Posterior cingulate gyrus (tissue), 11 donors: ENCODE measurements at places on chromosomes 1 and 21.
A peak's percentile ranks its signal among the peaks of the same experiment; 100 is the strongest.

- no peak for DNase-seq
Observed at GRCh38 chr1:39063191-39063590, 37.0 kb downstream of the NDUFS5 start.

- DNase-seq = no peak
Observed at GRCh38 chr1:59163268-59164092, 133.4 kb upstream of the FGGY start.

DNA sequence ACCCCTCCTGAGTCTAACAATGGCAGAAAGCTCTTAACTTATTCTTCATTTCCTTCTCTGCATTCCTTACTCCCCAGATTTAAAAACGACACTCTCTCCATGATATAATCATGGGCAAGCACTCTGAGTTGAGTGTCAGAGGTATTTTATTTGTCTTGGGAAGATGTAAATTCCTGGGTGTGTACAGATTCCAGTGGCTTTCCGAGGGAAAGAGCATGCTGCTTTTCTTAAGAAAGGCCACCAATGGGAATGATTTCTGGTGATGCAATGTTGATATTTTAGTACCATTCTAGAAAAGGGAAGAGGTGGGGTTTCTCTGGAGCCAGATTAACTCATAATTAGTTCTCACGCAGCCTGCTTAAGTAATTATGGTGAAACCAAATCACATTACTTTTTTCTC, 47.8 kb upstream of the BTG3 start:
- no peak for DNase-seq

- peak; percentile 12 for DNase-seq
Observed at GRCh38 chr1:28580722-28581530, 11.1 kb upstream of the RAB42 start.

DNA sequence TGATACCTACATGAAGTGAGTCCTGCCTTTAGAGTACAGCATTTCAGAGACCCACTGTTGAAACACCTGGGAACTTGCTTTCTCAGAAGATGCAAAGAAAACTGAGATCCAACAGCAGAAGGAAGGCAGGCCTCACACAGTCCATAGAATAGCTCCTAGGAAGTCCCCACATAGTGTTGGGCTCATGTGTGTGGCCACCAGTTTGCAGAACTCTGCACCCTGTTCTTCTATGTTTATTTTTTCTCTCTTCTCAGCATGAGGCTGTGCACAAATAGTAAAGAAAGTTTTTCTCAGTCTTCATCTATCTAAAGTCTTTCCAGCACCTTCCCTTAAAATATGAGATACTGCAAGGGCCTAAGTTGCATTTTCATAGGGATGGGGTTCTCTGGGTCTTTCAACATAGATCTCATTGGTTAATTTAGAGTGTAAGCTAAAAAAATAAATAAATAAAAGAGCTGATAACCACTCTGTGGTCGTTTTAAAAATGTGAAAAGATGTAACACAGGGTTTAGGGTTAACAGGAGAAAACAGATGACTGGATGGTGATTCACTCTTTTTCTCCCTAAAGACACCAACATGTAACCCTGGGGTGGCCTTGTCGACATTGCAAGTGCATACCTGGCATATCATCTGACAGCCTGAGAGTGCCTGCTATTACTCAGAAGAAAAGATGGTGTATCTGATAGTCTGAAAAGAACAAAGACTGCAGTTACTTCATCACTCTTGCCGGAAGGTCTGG, 94.6 kb downstream of the ZC3H11B start:
- no peak for DNase-seq

GRCh38 chr1:11335417-11336056, 62.5 kb downstream of the UBIAD1 start:
- DNase-seq = no peak

- no peak for DNase-seq
Observed at GRCh38 chr1:181577475-181577874, 94.2 kb downstream of the CACNA1E start.

- no peak for DNase-seq
Observed at GRCh38 chr1:200588698-200589097, 31.9 kb downstream of the KIF14 start.

- no peak for DNase-seq
Observed at GRCh38 chr21:43882952-43883545, 18.0 kb downstream of the AGPAT3 start.

DNA sequence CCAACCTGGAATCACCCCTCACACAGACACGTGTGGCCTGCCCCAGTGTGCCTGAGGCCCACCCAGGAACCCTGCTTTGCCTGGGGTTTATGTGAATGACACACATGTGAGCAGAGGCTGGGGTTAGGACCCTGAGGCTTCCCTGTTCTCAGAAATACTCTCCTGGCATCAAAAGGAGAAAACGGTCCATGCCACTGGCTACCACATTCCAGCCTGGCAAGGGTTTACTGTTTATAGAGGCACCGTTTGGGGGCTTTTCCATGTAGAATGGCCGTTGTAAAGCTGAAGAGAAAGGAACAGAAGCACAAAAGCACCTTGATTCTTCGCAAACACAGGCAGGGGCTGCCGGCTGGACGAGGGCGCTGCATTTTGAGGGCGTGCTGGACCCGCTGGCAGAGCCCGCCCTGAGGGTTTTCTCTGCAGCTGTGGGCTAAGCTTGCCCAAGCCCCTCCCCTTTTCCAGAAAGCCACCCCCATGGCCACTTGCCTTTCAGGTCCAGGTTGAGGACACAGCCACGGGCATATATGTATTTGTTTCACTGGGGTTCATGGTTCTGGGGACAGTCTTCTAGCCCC, 13.0 kb downstream of the TFF3 start:
- no peak for DNase-seq

GRCh38 chr21:43867332-43867703, 2.3 kb downstream of the AGPAT3 start:
- no peak for DNase-seq

GRCh38 chr21:25390701-25391100, 216.6 kb downstream of the MRPL39 start:
- DNase-seq = no peak

DNA sequence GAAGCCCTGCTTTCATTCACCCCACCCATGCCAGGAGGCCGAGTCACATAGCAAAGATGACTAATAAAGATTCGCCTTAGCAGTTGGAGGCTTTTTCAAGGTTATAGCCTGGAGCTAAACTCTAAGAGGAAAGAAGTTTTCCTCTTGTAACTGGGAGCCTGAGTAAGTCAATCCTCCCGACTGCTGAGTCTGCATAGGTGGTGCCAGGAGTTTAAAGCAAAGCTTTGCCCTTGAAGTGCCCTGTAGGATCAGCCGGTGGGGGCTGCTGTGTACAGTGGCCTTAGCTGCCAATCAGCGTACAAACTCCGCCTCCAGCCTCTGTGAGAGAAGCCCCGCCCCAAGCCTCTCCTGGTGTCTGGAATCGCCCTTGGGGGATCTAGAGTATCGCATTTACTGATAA, 147.5 kb upstream of the SPATA6 start:
- DNase-seq = no peak

- DNase-seq = no peak
Observed at GRCh38 chr1:204841798-204842197, 28.9 kb upstream of the NFASC start.
